ENCODE measurements at places on chromosomes 16 and 17. TPM values are rescaled to one million over a fixed set of nuclear protein-coding genes. Genes with fewer than 3 reads are reported as not detected.
A peak's percentile ranks its signal among the peaks of the same experiment; 100 is the strongest.

RCVRN gene
- not detected for total RNA-seq

TACO1 gene
- total RNA-seq: 20.4 TPM

KRTAP1-5 gene
- not detected for total RNA-seq

TK1 gene
- total RNA-seq: 64.6 TPM

ACE gene
- total RNA-seq: not detected

SNF8 gene
- total RNA-seq: 152 TPM

SMPD3 gene
- 0.07 TPM for total RNA-seq

TBC1D3B gene
- total RNA-seq: 10.0 TPM

PRSS33 gene
- total RNA-seq: not detected

FBXL16 gene
- 6.4 TPM for total RNA-seq

CES5A gene
- not detected for total RNA-seq

DNA sequence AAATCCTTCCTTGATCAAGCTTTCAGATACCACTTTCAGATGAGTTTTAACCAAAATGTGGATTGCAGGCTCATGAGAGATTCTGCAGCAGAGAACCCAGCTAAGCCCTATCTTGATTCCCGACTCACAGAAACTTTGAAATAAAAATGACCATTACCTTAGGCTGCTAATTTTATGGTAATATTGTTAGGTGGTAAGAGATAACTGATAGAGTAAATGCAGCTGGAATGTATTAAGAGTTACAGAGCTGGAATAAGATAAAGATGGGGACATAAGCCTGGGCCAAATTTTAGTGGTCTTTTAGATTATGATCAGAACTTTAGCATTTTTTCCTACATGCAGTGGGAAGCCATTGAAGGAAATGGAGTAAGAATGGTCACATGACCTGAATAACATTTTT, 1074.0 kb downstream of the CDH11 start:
- no peaks in the 10 kb centered on the region for H3K27me3 ChIP-seq
- no peak overlapping the region for H3K4me3 ChIP-seq
- no peaks in the 10 kb centered on the region for H3K4me1 ChIP-seq
- no peak for DNase-seq
- H3K36me3 ChIP-seq: no peaks in the 10 kb centered on the region

DNA sequence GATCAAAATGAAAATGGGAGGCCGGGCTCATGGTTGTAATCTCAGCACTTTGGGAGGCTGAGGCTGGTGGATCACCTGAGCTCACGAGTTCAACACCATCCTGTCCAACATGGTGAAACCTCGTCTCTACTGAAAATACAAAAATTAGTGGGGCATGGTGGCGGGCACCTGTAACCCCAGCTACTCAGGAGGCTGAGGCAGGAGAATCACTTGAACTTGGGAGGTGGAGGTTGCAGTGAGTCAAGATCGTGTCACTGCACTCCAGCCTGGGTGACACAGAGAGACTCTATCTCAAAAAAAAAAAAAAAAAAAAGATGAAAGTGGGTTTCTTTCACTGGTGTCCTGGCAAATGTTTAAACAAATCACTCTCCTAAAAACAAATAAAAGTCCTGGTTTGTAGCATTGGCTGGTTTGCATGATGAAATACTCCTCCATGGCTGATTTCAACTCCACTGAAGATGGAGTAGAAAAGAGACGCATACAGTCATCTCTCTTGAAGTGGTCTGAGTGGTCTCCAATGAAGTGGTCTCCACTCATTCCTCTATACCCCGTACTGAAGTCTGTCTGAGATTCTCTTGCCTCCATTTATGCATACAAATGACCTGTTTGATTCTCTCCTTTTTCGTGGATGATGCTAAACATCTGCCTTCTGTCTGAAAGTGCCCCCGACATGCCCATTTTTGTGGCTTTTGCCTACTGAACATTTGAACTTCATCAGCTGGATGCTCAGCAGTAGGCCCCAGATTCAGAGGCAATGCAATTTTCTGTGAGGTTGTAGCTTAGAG, 153.0 kb upstream of the FAM20A start:
- no peak overlapping the region for H3K27ac ChIP-seq
- no peak for DNase-seq
- H3K27me3 ChIP-seq: no peaks in the 10 kb centered on the region
- no peak overlapping the region for H3K4me3 ChIP-seq
- no peaks in the 10 kb centered on the region for H3K4me1 ChIP-seq
- H3K36me3 ChIP-seq: no peaks in the 10 kb centered on the region

DNA sequence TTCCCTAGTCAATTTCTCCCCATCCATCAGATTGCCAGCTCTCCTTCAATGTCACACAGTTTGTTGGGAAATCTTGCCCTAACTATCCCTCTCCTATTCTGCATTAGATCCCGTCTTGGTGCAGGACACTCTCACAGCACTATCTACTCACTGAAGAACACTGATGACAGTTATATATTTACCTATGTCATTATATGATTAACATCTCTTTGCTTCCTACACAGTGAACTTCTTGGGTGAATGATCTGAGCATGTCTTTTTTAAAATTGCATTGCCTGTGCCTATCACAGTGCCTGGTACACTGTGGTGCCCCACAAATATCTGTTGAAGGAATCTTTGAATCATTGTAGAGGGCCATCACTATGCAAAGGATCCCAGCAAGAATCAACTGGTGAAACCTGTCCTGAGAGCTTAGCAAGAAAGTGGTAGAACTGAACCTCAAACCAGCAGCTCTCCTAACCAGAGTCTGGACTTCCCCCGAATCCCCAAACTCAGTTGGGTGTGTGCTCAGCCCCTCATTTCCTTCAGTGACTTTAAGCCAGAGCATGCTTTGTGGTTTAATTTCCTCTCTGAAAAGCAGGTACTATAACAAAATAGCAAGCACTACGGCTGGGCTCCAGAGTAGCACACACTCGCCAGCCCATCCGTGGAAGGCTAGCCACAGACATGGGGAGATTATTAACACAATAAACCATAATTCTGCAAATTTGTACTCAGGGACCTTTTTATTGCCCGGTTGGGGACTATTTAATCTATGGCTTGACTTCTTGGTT, 680.7 kb upstream of the SALL1 start:
- H3K27me3 ChIP-seq: no peaks in the 10 kb centered on the region
- no peaks in the 10 kb centered on the region for H3K36me3 ChIP-seq

DNA sequence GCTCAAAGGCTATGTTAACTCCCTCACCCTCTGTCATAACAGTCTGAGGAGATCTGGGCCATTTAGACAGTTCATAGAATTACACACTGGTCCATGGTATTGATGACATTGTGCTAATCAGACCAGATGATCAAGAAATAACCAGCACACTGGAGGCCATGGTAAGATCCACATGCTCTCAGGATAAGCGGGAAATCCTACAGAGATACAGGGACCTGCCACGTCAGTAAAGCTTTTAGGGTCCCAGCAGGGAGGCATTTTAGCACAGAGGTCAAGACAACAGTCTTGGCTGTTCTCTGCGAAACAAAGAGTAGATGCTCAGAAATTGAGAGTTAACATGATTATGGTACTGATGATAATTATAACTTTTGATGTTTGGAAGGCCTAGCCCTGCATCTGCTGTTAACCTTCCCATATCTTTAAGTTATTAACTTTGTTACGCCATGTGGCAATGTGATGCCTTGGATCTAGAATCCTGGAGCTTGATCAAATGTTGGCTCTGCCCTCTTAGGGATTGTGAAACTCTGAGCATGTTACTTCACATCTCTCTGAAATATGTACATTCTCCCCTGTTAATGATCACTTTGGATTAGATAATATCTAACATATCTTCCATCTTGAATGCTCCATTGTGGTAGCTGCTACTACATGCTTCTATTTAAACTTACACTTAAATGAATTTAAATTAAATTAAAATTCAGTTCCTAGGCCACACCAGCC, 172.0 kb upstream of the SOX9 start:
- no peaks in the 10 kb centered on the region for H3K36me3 ChIP-seq
- no peaks in the 10 kb centered on the region for H3K27me3 ChIP-seq
- DNase-seq: no peak
- no peaks in the 10 kb centered on the region for H3K4me1 ChIP-seq
- no peak overlapping the region for H3K4me3 ChIP-seq

- no peak for DNase-seq
- H3K36me3 ChIP-seq: no peaks in the 10 kb centered on the region
- H3K27ac ChIP-seq: no peak overlapping the region
Observed at GRCh38 chr16:74099530-74099929, 197.1 kb upstream of the PSMD7 start.

DNA sequence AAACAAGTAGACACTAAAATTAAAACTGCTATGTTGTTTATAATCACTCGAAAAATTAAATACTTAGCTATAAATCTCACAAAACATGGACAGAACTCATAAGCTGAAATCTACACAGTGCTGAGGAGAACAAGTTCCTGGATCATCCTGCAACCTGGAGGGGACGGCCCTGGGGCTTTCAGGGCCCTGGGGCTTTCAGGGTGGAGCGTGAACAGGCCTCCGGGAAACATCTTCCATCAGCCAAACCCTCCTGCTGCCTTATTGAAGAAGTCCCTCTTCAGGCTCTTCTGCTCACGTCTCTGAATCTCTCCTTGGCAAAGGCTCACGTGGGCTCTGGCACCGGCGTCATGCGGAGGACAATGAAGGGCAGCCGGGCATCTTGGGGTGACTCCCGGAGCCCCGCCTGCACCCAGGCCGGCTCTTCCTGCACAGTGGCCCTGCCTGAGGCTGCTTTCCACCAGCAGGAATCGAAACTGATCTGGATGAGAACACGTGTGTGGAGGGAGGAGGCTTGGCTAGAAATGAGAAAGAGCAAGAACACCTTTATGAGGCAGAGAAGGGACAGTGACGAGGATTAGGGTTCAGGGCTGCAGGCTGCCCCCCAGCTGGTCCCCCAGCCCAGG, 127.3 kb downstream of the CDRT15L2 start:
- peaks cover 10% of the 10 kb centered on the region for H3K27me3 ChIP-seq
- no peak for DNase-seq
- H3K4me1 ChIP-seq: no peaks in the 10 kb centered on the region
- no peak overlapping the region for H3K27ac ChIP-seq
- H3K36me3 ChIP-seq: no peaks in the 10 kb centered on the region
- H3K4me3 ChIP-seq: no peak overlapping the region

DNA sequence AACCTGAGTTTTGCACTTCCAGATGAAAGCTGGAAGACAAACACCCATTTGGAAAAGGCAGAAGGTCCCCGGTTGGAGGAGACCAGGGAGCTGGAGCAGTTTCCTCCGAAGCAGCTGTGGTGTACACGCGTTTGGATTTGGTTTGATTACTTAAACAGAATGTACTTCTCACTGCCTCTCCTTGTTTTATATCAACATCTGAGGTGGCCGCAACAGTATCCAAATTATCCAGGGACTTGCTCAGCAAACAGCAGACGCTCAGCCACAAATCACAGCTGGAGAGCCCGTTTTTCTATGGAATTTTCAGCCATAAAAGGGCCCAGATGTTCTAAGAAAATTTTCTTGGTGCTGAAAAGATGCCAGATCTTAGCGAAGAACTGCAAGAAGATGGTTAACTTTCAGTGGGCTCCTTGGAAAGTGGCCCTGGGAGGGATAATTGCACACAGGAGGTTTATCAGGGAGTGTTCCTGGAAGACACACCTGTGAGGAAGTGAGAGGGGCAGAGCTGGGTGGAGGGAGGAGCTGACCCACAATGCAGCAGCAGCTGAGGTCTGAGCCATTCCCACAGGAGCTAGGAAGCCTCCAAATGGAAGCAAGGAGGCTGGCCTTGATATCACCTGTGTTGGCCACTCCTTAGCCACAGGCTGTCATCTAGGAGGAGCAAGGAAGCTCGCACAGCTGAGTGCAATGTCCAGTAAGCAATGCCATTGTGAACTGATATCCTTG, 28.9 kb upstream of the CDH5 start:
- H3K27ac ChIP-seq: no peak overlapping the region
- H3K4me3 ChIP-seq: no peak overlapping the region
- DNase-seq: no peak
- H3K36me3 ChIP-seq: no peaks in the 10 kb centered on the region
- no peaks in the 10 kb centered on the region for H3K4me1 ChIP-seq

- H3K27ac ChIP-seq: no peak overlapping the region
- no peak overlapping the region for H3K4me3 ChIP-seq
- H3K36me3 ChIP-seq: no peaks in the 10 kb centered on the region
- DNase-seq: no peak
- H3K27me3 ChIP-seq: no peaks in the 10 kb centered on the region
Observed at GRCh38 chr17:10871914-10872313, 34.0 kb upstream of the PIRT start.

GRCh38 chr17:67862614-67863217, 37.4 kb downstream of the BPTF start:
- no peak overlapping the region for H3K4me3 ChIP-seq
- peaks cover 47% of the 10 kb centered on the region for H3K4me1 ChIP-seq
- peak overlapping the region; percentile 76 for H3K27ac ChIP-seq
- no peaks in the 10 kb centered on the region for H3K27me3 ChIP-seq

DNA sequence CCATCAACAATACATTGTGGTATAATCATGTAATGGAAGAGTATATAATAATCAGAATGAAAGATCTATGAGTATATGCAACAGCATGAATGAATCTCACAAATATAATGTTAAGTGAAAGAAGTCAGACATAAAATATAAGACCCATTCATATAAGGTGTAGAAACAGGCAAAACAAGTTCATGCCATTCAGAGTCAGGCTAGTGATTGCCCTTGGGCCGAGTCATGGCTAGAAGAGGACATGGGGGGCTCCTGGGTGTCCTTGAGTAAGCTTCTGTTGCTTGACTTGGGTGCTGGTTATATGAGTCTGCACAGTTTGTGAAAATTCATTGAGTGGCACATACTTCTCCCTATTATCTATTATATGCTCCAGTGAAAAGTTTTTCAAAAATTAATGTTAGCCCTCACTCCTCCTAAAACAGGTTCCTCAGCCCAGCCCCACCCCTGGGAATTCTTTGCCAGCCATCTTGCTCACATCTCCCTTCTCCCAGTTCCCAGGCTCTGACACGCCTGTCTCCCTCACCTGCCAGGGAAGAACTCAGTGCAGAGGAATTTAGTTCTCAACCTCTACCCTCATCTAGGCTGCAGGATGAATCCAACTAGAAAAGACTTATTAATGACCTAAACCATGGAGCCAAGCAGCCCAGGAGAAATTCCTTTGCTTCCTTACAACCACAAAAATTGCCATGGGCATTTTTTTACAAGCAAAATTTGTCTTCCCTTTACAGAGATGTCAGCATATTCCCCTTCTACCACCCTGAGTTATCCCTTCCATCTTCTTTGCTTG, 52.4 kb upstream of the NFAT5 start:
- no peak overlapping the region for H3K4me3 ChIP-seq
- DNase-seq: no peak
- H3K36me3 ChIP-seq: no peaks in the 10 kb centered on the region
- peaks cover 5% of the 10 kb centered on the region for H3K4me1 ChIP-seq
- no peaks in the 10 kb centered on the region for H3K27me3 ChIP-seq
- no peak overlapping the region for H3K27ac ChIP-seq

GRCh38 chr17:76710863-76711611, at the start of gene MXRA7:
TSS of gene MXRA7 (minus strand) at chr17:76710965. CDS start at chr17:76710946, 19 bp downstream.
- peak within 1 kb of the TSS; percentile 73 for H3K4me3 ChIP-seq
- peaks cover 30% of the 10 kb centered on the region for H3K36me3 ChIP-seq
- H3K27me3 ChIP-seq: peaks cover 3% of the 10 kb centered on the region
- H3K4me1 ChIP-seq: peaks cover 32% of the 10 kb centered on the region
- H3K27ac ChIP-seq: no peak within 1 kb of the TSS

- H3K4me3 ChIP-seq: no peak overlapping the region
- H3K4me1 ChIP-seq: peaks cover 2% of the 10 kb centered on the region
- DNase-seq: no peak
Observed at GRCh38 chr17:5399767-5400166, 19.7 kb downstream of the NUP88 start.
